ENCODE measurements at places on chromosomes 3 and 15.
A peak's percentile ranks its signal among the peaks of the same experiment; 100 is the strongest.

GRCh38 chr3:55792009-55792408 is 304.9 kb upstream of the WNT5A start:
- DNase-seq, result no peak

GRCh38 chr15:31236184-31237042 is 90.2 kb upstream of the KLF13 start:
- peak; percentile 78 for DNase-seq

- DNase-seq, result peak; percentile 52
Observed at GRCh38 chr3:195870442-195870841, 37.9 kb downstream of the TNK2 start.

DNA sequence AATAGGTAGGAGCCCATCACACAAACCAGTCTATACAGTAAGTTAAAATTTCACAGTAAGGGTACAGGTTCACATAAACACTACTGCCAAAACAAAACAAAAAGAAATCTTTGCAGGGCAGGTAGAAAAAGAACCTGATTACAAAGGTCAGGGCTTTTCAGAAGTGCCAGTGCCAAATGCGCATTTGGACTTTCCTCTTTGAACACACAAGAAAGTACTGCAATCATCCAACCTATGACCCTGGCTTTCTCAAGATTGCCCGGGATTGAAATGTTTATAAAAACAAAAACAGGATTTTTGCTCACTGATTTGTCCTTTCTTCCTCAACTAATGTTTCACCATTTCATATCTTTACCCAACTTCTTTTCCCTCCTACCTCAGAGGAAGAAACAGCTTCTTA is 47.4 kb downstream of the CBLB start:
- no peak for DNase-seq

GRCh38 chr3:85867072-85867471 is 908.3 kb downstream of the CADM2 start:
- no peak for DNase-seq

DNA sequence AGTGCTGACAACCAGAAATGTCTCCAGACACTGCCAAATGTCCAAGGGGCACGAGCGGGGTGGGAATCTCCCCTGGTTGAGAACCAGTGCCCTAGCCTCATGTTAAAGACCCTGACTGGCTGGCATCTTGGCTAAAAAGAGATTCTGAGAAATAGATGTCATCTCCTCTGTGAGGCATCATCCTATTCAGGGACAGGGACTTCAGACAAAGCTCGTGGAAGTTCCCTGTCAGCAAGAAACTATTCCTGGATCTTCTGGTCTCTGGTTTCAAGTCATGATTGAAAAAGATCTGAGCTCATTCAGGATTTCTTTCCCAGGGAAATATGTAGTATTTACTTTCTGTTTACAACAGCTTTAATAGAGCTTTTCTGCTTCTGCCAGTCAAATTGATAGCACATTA is 10.8 kb downstream of the WDR5B start:
- DNase-seq, result no peak

DNA sequence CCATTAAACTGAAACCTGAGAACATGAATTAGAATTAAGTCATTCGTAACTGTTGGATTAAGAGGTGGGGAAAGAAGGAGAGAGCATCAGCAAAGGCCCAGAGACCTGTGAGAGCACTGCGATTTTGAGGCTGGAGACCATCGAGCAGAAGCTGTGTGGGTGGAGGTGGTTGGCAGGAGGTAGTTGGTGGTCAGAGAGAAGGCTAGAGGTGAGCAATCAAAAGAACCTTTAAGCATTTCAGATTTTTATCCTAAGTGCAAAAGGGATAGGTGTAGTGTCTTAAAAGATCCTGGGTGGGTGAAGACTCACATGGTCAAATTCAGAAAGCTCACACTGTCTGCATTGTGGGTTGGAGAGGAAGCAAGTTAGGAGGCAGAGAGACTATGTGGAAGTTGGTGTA is 65.1 kb upstream of the TEX264 start:
- DNase-seq, result no peak

DNA sequence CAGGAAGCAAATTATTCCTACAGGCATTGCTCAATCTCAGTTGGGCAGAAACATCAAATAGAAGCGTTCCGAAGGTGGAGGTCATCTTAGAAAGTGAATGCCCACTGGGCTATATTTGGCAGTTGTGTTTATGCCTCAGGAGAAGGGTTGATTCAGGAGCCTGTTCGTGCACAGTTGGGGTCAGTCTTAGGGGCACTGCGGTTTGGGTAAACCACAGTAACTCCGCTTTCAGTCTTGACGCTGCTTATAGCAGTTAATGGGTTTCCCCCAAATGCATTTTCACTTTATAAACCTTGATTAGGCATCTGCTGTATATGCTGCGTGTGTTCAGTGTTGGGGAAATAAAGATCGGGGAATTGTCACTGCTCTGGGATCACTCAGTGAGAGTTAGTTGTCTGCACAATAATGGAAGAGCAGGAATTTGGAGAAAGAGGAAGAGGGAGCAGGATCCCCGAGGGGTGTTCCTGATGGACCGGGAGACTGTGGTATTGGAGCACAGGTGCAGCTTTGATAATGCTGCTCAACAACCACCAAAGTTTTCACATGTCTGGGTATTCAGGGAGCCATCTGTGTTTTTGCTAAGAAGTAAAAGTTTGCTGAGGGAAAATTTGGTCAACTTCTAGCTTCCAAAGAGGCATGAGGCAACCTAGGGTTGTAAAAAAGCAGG is 124.3 kb upstream of the EIF1B start:
- no peak for DNase-seq

GRCh38 chr15:38793206-38793810 is 228.7 kb upstream of the RASGRP1 start:
- DNase-seq, result no peak

DNA sequence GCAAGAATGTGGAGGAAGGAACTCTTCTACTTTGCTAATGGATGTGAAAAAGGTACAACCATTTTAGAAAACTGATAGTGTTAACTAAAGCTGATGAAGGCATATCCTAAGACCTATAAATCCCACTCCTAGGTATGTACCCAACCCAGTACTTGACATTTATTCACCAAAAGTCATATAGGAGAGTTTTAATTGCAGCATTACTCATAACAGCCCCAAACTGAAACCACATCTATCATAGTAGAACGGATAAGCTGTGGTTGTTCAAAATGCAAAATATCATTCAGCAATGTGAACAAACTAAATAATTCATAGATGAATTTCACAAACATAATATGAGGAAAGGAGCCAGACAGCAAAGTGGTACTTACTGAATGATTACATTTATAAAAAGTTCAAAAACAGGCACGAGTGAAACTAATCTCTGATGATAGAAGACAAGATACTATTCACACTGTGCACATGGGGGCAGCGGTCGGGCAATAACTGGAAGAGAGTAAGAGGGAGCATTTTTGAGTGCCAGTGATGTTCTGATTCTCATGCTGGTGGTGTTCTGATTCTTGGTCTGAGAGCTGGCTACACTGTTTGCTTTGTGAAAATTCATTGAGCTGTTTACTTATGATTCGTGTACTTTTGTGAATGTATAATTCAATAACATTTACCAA is 34.3 kb downstream of the GOLIM4 start:
- no peak for DNase-seq

DNA sequence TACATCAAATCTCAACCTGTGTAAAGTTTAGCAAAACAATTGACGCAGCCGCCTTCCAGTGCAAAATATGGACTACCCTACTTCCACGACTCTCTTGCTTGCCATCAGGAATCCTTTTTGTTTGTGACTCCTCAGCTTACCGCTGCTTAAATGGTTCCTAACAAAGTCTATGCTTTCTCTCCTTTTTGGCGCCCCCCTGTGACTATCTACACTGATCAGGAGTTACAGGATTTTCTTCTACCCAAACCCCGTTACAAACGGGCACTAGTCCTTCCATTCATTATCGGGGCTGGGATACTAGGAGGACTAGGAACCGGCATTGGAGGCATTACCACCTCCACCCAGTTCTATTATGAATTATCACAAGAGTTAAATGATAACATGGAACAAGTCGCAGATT is 184.0 kb downstream of the IGSF11 start:
- DNase-seq, result no peak

GRCh38 chr3:100103558-100104441 is 10.5 kb downstream of the FILIP1L start:
- DNase-seq, result no peak

DNA sequence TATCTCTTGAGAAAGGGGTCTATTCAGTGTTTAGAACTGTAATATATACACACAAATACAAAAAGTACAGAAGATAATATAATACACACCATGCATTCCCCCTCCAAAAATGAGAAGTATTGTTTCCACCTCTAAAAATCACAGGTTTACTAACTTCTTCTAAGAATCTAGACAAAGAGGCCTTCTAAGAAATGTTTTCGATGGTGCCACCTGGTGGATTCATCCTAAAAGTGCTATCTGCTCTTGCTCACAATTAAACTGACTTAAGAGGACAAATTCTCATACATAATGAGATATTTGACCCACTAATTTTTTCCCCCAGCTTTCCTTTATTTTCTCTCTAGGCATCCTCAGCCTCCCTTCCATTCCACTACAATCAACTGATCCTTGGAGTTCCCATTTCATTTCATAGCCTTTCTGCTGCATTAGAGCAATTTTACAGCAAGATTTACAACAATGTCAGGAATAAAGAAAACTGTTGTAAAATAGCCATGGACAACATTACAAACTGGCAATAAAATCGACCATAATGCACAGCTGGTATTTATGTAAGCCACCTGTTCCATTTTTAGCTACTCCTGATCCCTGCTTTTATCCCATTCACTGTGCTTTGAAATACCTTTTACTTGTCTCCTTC is 124.6 kb downstream of the ARRDC4 start:
- peak; percentile 11 for DNase-seq

GRCh38 chr15:42069496-42070278 is 24.7 kb downstream of the PLA2G4D start:
- DNase-seq, result no peak

GRCh38 chr3:96860882-96861281 is 46.5 kb downstream of the EPHA6 start:
- DNase-seq, result no peak

Measured in NCI-H226 (cell line).